ENCODE measurements at places on chromosomes 2 and 18.
A peak's percentile ranks its signal among the peaks of the same experiment; 100 is the strongest.

GRCh38 chr18:46071653-46072375 is at the start of gene PSTPIP2:
Gene PSTPIP2 (minus strand): TSS chr18:46072260. CDS start chr18:46072188, 72 bp downstream.
- peak; percentile 91 for DNase-seq

- no peak for DNase-seq
Observed at GRCh38 chr2:196195302-196195701, 23.9 kb upstream of the STK17B start.

DNA sequence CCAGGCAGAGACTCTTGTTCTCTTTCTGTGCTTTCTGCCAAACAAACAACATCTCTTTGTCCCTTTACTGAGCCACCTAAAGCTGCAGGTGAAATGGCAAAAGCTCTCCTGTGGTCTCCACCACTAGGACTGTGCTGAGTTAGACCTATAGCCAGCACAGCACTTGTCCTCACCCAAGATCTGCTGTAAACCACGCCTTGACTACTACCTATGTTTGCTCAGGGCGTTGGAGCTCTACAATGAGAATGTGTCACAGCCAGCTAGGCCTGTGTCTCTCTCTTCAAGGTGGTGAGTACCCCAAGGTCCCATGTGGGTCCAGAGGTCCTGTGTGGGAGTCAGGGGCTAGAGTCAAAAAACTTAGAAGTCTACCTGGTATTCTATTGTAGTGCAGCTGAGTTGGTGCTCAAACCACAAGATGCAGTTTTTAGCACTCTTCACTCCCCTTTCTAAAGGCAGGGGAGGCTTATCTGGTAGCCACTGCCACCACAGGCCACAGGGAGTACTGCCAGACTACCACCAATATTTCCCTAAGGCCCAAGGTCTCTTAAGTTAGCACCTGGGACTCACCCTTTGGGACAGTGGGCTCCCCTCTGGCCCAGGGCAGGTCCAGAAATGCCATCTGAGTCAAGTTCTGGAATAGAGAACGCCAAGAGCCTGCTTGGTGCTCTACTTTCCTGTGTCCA is 96.8 kb upstream of the RPRM start:
- DNase-seq = no peak

DNA sequence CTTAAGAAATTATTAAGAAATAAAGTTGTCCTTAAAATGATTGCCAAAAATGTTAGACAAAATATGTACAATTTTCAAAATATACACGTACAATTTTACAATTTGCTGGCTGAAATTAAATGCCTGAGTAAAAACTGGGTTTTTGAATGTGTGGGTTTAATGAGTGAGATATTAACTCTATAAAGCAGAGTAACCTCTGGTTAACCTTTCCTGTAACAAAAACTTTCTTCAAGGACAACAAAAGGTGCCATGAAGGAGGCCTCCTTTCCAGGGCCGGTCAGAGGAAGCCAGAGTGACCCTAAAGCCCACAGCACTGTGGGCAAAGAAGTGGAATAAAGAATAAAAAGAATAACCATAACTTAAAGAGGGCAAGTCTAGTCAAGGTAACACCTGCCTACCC is 16.5 kb upstream of the MAL start:
- peak; percentile 31 for DNase-seq

- no peak for DNase-seq
Observed at GRCh38 chr18:71865888-71866287, 678.3 kb downstream of the CBLN2 start.

- peak; percentile 31 for DNase-seq
Observed at GRCh38 chr2:241977557-241978300, 108.2 kb downstream of the RTP5 start.

DNA sequence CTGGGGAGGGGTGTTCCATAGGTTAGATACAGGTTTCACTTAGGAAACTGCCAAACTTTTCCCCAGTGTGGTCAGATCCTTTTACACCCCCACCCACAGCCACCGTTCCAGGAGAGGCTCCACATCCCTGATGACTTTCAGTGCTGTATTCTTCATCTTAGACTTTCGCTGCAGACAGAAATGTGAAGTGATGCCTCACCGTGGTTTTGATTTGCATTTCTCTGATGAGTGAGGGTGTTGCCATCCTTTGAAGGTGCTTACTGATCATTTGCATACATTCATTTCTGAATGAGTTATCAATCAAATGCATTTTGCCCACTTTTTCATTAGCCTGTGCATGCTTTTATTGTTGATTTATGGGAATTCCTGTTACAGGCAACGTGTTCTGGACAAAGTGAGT is 14.9 kb downstream of the COPS9 start:
- DNase-seq = no peak

DNA sequence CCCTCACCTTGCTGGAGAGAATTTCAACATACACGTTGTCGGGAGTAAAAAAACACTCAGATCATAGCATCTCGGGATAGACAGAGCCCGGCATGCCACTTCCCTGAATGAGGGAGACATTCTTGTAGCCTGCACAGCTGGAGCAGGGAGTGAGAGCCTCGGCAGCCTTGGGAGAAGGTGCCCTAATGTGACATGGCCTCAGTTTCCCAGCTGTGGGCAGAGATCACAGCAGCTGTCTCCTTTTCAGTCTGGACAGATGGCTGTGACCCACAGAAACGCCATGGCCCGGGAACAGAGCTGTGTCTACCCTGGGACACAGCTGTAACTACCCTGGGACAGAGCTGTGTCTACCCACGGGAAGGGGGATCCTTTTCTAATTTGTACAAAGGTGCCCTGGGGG is 55.9 kb downstream of the HS1BP3 start:
- DNase-seq = peak; percentile 61

GRCh38 chr2:61793389-61793836 is 60.4 kb downstream of the FAM161A start:
- DNase-seq = no peak

DNA sequence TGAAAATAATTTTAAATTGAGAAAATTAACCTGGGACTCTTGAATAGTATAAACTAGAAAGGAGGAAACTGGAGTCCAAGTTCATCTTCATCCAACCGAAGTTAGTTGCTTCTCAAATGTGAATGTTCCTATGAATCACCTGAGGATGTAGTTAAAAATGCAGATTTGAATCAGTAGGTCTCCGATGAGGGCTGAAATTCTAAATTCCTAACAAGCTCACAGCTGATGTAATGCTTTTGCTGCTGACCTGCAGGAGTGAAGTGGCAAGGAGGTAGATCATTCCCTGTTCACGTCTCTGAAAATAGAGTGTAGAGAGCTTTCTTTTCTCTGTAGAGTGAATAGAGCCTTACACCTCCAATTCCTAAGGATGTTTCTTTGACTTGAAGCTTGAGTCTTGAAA is 685.5 kb downstream of the CPS1 start:
- no peak for DNase-seq

- DNase-seq = peak; percentile 68
Observed at GRCh38 chr18:79916546-79917168, 34.8 kb downstream of the SLC66A2 start.

DNA sequence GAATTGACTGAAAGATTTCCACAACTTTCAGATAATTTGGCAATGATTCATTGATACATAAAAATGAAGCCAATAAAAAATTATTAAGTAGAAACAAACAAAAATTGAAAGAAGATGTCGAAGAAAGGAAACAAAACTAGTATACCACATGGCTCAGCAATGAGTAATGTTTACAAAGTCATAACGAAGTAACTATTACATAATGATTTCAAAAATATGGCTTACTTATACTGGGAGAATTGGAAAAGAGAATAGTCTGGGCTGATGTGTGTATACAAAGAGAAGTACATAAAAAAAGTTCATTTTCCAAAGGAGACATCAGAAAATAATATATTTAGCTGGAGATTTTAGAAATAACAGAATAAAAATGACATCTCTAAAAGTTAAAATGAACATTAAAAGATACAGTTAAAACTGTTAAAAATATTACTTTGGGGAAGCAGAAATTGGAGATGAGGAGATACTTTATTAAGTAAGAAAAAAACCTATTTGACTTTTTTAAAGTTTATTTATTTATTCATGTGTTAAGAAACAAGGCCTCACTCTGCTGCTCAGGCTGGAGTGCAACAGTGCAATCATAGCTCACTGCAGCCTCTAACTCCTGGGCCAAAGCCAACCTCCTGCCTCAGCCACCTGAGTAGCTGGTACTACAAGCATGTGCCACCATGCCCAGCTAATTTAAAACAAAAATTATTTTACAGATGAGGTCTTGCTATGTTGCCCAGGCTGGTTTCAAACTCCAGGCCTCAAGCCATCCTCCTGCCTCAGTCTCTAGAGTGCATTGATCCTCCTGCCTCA is 409.7 kb upstream of the PIK3C3 start:
- DNase-seq = no peak

- DNase-seq = no peak
Observed at GRCh38 chr2:223100061-223100511, 48.1 kb downstream of the KCNE4 start.

DNA sequence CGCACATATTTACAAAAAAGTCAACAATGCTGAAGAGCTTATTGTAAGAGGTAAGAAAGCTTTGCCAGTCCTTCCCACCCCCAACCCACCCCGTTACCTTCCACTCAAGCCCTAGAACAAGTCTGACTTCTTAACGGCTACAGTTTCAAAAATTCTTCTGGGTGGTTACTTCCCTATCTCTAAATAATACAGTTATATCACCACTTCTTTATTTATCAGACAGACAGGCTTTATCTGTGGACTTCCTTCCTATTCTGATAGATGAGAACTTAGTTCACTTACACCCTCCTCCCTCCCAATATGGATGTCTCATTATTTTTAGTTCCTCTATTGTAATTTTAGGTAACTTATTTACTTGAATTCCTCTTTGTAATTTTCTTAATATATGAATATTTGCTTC is 26.7 kb upstream of the ACTR3 start:
- no peak for DNase-seq

- DNase-seq = no peak
Observed at GRCh38 chr2:54726940-54727339, 3.5 kb downstream of the EML6 start.

DNA sequence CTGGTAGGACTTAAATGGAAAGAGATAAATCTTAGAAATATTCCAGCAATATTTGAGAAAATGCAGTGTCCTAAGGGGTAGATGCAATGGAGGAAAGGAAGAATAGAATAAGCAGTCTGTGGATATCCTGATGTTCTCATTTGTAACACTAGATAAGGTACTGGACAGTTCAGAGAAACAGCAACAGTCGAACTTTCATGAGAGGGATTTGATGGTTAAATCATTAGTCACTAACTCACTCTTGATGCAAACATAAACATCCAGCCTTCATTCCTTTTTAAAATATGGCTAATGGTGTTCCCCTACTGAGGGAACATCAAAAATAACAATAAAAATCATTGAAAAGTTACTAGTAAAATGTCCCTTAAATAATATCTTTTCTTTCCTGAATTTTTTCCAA is 211.4 kb upstream of the SLC39A10 start:
- no peak for DNase-seq

GRCh38 chr2:207813942-207814341 is 44.2 kb upstream of the FZD5 start:
- no peak for DNase-seq

- DNase-seq = no peak
Observed at GRCh38 chr2:115880558-115880957, 1438.1 kb downstream of the DPP10 start.

- no peak for DNase-seq
Observed at GRCh38 chr2:232486558-232487384, 863 bp downstream of the ECEL1 start.

DNA sequence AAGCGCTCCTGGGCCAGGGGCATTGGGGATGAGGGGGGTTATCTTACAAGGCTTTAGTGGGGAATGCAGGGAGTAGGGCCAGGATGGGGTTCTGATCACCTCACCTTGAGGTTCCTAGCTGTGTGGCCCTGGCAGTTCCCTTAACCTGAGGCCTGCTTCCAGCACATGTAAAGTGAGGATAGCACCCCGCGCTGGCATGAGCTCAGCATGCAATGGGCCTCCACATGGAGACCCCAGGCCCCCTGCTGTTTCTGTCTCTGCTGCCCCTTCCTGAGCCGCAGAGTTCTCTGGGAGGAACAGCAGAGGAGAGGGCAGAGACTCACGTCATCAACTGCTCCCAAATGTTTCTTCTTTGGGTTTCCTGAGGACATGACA is 8.6 kb upstream of the TEX51 start:
- peak; percentile 67 for DNase-seq

GRCh38 chr2:213105212-213105611 is 46.2 kb downstream of the IKZF2 start:
- no peak for DNase-seq

- no peak for DNase-seq
Observed at GRCh38 chr2:231063347-231063746, 6.7 kb downstream of the PSMD1 start.

DNA sequence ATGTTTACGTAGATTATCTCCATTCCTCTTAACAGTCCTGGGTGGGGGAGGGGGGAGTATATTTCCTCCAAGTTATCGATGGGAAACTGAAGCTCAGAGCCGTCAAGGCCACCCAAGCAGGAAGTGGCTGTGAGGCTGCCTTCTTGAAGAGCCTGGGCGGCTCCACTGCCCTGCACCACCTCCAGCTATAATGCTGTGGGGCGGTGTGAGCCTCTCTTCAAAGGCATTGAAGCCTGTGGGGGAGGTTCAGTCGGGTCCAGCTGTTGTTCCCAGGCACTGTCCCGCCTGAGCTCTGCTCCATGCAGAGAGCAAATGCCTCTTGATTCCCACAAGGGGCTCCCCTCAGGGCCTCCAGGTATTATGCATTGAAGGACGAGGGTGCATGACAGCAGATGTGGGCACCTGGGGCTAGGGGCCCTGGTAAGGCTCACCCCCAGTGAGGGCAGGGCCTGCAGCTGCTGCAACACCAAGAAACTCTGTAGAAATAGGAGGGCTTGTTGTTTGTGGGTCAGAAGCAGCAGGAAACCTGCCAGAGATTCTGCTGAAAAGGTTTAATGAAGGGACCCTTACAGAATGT is 29.5 kb upstream of the LAPTM4A start:
- DNase-seq = peak; percentile 44

- DNase-seq = no peak
Observed at GRCh38 chr18:8960740-8961657, 141.5 kb upstream of the NDUFV2 start.

GRCh38 chr2:178870703-178871102 is 63.5 kb upstream of the TTN start:
- DNase-seq = no peak

All from cardiac septum (tissue), 1 donor.